ENCODE measurements at places on chromosomes 7 and 10.

GRCh38 chr7:107405559-107405958 lies 64.3 kb upstream of the GPR22 start:
- DNase-seq: no peak

DNA sequence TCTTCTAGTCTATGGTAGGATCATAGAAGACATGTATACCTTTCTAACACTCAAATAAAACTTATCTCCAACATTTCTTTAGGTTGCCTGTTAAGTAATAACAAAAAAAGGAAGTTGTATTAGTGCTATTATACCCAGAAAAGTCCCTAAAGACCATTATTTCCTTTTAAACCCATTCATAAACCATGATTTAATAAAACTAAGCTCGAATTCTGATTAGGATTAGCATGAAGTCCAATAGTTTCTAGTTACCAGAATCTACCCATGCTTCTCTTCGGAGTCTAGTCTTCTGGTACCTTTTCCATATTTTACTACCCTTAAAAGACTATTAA lies 62.7 kb downstream of the USP6NL start:
- DNase-seq: no peak

DNA sequence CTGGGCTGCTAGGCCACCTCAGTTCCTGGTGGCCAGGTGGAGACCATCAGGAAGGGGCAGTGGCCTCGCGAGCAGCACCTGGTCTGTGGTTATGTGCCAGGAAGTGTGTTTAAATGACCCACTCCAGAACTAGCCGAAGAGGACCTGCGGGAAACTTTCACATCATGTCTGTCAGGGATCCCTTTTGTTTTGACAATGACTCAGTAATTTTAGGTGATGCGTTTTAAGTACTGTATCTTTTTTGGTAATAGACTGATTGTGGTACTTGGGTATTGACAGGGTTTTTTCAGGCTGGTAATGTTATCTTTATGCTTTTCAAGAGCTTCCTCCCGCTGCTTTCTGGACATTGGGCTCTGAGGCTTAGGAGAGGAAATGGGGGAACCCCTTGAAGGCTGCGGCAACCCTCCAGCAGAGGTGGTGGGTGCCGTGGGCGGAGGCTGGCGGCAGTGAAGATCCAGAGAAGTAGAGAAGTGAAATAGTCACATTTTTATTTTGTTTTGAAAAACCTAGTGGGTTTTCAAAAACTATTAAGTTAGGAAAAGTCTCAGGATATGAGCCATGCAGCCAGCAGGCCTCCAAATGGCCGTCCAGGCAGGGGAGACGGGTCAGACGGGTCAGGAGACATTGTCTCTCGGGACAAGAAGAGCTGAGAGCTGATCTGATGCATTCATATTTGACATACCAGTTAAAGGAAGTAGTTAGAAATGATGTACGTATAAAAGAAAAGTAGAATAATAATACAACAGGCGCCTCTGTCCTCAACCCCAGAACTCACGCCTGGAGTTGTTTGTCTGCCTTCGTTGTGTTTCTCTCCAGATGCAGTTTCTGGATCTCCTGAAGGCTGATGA lies 27.7 kb downstream of the PPP2R2D start:
- no peak for DNase-seq

- DNase-seq: no peak
Measured at GRCh38 chr7:116167177-116167576, 43.2 kb upstream of the TES start.

GRCh38 chr10:15461353-15462108 lies 90.4 kb upstream of the FAM171A1 start:
- no peak for DNase-seq

DNA sequence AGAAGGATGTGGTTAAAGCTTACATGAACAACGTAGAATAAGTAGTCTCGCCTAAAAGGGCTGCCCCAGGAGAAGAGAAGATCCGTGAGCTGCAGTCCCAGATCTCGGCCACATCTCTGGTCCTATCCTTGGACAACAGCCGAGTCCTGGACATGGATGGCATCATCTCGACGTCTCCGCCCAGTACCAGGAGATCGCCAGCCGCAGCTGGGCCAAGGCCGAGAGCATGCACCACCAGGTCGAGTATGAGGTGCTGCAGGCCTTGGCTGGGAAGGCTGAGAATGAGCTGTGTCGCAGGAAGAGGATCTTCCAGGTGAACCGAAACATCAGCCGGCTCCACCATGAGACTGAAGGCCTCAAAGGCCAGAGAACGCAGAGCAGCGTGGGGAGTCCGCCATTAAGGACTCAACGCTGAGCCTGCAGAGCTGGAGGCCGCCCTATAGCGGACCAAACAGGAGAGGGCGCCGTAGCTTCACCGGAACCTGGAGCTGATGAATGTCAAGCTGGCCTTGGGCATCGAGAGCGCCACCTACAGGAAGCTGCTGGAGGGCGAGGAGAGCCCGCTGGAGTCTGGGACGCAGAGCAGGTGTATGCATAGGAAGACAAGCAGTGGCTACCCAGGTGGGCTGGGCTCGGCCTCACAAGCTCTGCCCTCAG lies 22.2 kb downstream of the LIPK start:
- no peak for DNase-seq

GRCh38 chr7:98329100-98329790 lies 47.8 kb downstream of the BRI3 start:
- no peak for DNase-seq

DNA sequence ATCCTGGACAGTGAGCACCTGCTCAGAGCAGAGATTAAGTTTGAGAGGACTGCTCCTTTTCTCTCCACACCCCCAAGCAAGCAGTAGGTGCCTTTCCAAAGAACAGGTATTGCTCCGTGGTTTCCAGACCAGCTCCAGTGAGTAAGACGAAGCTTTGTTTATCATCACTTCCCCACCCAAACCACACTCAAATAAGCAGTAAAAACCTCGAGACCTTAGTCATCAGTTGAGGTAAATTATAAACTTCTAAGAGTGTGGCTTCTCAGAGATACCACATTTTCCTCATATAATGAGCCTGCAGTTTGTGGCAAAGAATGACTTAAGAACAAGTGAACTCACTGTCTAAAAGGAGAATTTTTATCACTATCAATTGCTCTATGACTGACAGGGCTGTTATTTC lies 50.0 kb upstream of the GRB10 start:
- no peak for DNase-seq

GRCh38 chr7:16773884-16774283 lies 20.3 kb downstream of the TSPAN13 start:
- DNase-seq: no peak

- no peak for DNase-seq
Measured at GRCh38 chr10:87634311-87634710, 25.4 kb upstream of the PAPSS2 start.

GRCh38 chr10:113142601-113143362 lies 192.7 kb downstream of the TCF7L2 start:
- no peak for DNase-seq

DNA sequence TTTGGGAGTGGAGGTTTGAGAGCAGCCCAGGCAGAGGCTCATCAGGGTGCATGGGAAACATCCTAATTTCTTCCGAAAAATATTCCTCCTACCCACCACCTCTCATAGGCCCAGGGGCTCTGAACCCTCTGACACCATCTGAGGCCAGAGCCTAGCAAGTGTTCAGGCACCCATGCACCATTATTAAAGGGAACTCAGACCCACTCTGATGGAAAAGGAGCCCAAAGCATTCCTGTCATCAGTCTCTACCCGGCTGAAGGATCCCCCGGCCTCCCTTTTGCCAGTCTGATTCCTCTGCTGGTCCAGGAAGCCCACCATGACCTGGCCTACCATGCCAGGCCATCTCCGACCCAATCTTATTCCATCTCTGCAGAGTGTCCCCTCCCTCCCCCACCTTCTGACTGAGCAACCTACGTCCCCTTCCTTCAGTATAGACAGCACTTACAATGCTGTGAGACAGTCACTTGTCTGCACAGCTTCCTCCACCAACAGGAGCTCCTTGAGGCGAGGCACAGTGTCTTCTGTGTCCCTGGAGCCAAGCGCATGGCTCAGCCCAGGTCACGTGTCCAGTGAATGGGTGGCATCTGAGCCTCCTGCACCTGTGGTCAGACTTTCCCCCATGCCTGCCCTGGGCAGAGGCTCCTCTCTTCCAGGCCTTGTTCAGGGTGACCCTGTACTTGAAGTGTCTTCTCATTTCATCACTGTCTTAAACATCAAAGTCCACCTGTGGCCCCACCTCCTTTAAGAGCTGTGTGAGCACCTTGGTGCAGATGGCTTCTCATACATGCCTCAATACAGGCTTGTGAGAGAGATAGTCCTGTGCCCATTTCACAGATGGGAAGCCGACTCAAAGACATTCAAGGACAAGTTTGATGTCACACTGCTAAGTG lies 889 bp upstream of the GPR15LG start:
- no peak for DNase-seq

DNA sequence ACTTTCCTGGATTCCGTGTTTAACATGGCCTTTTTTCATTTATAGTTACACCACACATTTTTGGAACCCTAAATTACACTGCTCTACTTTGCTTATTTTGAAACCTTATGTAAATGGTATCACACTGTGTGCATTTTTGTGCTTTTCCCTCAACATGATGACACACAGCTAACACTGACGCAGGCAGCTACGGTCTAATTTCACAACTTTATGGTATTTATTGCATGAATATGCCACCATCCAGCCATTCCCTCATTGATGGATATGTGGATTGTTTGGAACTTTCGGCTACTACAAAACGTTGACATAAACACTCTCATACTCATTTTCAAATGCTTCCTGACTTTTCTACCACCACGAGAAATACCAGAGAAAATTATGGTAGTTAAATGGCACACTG lies 6.9 kb downstream of the PAPOLB start:
- DNase-seq: no peak

GRCh38 chr10:121613456-121613855 lies 15.2 kb upstream of the FGFR2 start:
- no peak for DNase-seq

DNA sequence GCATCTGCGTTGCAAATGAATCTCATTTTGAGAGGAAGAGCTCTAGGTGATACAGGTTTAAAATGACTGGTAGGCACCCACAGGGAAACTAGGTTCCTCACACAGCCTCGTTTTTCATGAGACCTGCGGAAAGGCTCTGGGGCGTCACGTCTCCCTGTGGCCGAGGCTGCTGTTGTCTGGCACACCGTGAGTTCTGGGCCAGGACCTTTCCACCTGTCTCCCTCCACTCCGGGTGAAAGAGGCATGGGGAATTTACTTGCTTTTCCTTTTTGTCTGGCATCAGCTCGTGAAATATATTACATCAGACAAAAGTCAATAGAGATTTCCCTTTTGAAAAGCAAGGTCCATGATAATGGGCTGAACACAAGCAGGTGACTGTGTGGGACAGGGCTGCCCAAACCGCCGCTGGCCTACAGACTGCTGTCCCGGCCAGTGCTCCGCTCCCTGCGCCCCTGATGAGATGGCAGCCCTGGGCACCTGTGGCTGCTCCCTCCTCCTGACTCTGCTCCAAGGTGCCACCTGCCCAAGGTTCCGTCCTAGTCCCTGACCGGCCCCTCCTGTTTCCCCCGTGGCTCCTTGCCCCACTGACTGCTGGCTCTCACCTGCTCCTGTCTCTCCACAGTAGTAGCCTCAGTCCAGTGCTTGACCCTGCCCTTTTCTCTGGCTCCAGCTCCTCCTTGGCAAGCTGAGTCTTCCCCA lies 109.6 kb downstream of the NKX6-2 start:
- no peak for DNase-seq

DNA sequence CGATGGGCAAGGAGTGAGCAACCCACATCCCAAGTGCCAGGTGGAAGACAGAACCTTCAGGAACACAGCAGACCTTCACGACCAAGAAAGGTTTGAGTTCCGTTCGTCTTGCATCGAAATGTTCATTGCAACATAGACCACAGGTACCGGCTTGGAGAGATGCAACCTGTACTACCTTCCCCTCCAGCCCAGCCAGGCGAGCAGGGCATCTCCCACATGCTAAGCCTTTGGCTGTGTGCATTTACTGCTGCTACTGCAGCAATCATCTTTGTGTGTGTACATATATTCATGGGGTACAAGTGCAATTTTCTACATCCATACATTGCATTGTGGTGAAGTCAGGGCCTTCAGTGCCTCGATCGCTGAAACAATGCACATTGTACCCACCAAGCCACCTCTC lies 58.8 kb downstream of the CTBP2 start:
- DNase-seq: no peak

All from hippocampal formation (tissue), 2 donors.